ENCODE measurements at places on chromosomes 1 and 21. TPM values are rescaled to one million over a fixed set of nuclear protein-coding genes. Genes with fewer than 3 reads are reported as not detected.

The RAB25 gene
- not detected for total RNA-seq

GRCh38 chr21:42820616-42821465, 58.5 kb downstream of the WDR4 start:
- peak; percentile 62 for DNase-seq

DNA sequence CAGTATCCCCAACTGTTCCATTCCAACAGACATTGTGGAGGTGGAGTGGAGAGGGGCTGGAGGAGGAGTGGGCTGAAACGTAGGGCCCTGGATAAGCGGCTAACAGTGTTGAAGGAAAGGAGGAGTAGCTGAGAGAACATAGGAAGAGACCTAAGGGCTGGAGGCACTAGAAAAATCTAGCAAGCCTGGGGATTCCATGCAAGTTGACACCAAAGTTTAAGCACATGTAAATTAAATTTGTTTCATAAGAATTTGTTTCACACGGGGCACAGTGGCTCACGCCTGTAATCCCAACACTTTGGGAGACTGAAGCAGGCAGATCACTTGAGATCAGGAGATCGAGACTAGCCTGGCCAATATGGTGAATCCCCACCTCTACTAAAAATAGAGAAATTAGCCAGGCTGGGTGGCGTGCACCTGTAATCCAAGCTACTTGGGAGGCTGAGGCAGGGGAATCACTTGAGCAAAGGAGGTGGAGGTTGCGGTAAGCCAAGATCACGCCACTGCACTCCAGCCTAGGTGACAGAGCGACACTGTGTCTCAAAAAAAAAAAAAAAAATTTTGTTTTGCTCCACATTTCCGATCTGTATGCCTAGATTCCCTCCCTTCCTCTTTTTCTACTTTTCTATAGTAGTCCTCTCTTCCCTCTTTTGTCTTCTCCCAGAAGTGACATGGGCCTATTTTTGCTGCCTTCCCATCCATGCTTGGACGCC, 530 bp upstream of the CD244 start:
- no peak for DNase-seq

DNA sequence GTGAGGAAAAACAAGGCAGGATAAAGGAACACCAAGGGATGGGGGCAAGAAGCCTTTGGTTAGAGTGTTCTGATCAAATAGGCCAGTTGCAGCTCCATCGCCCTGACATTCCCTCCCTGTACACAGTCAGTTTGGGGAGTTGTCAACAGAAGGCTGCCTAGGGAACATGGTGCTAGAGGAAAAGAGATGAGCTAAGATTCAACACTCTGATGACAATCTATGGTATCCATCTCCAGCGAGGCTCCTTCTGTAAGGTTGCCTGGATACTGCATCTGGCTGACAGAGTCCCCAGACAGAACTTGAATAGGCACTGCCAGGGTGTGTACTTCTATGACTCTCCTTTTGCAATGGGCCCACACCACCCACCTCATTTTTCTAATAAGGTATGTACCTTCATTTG, 11.2 kb upstream of the SLAMF9 start:
- DNase-seq = no peak

The KRTAP19-3 gene
- total RNA-seq = not detected

GRCh38 chr1:43931711-43932660, 1.6 kb upstream of the ARTN start:
- no peak for DNase-seq

Data from osteocyte (in vitro differentiated cells).